ENCODE measurements at places on chromosomes 1 and 21. TPM values are rescaled to one million over a fixed set of nuclear protein-coding genes. Genes with fewer than 3 reads are reported as not detected.

The NAV1 gene
- 86.6 TPM for total RNA-seq

DNA sequence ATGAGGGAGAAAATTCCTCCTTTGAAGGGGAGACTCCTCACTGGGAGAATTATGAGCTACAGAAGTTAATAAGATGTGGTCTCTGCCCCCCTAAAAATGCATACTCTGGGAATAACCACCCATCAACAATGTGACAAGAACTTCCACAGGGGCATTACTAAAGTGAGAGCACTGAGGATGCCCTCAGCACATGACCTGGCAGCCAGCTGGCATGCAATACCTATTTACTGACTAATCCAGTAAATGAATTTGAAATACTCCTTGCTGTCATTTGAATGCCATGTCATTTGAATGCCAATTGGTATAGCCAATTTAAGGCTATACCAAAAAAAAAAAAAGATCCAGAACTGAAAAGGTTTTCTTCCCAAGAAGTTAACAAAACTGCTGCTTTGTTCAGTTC is 30.8 kb downstream of the PLPP3 start:
- DNase-seq: no peak

DNA sequence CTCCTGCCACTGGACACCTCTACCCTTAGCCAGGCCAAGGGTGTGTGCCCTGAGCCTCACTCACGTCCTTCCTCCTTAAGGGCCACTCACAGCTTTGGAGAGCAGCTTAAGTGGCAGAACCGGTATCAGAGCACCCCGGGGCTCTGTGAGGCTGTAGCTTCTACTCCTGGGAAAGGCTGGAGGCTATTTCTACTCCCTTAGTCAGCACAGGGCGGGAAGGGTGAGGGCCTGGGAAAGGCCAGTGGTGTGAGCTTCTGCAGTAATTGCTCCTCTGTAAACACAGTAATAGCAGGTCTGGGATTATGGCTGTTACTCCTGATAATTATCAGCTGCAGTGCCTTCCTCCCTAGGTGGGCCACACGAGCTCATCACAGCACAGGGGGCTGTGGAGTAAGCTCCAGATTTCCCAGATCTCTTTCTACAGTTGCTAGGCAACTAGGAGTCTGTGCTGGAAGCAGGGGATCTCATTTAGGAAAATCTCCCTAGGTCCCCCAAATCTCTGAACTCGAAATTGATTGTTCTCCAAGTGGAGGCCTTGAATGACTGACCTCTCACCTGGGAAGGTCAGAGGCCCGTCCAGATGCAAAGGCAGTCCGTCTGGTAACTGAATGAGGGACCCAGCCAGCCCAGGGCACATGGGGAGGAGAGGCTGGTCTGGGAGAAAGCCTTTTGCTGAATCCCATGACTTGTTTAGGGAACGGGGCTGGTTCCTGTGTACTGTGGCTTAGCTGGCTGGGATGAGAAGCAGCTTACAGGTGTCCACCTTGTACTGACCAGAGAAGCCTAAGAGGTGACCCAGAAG is 29.3 kb downstream of the IER5 start:
- DNase-seq: no peak

DNA sequence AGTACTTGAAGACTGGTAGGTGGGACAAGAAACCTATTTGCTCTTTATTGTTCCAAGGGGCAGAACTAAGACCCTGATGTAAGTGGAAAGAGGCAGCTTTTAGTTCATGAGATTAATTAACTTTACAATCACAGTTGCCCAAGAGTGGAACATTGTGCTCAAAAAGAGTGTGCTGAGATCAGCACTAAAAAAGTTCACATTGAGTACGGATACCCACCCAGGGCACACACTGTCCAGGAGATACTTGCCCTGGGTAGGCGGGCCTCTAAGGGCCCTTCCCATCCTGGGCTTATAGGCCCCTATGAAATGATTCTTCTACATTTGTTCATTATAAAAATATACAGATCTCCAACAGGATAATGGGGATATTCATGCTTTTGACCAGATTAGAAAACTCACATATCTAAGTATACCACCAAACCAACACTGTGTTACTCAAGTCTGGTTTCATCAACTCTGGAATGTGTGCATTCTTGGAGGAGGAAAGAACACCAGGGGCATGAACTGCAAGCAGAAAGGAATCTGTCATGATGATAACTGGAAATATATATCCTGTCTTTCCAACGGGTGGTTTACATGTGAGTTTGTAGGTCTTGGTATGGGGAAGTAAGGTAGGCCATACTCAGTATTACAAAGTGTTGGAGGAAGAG is 626.2 kb downstream of the SMYD3 start:
- no peak for DNase-seq

The RNF19B gene
- total RNA-seq: 17.5 TPM

The FNDC7 gene
- not detected for total RNA-seq

DNA sequence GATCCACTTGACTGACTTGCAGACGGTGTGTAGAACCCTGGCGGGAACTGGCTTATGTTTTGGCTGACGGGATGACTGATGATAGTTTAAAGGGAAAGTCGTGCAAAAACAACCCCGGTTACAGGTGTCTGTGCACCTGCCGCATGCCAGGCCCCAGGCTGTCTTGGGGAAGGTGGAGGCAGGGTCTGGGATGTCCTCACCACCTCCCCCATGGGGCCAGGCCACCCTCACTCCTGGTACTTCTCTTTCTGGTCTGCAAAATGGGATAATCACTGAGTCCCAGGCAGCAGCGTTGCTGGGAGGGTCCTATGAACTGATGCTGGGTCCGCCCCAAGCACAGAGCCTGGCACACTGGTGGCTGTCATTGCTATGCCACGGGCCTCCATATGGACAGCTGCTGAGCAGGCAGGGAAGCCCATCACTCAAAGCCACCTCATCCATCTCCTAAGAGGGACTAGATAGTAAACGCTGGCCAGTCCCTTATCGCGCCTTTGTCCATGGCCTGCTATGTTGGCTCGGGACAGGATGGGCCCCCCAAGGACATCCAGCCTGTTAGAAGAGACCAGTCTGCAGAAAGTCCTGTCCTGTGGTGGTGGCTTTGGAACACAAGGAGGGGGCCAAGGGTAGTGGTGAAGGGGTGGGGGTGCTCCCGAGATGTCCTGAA is 15.0 kb upstream of the SLC2A7 start:
- no peak for DNase-seq

The ZBTB37 gene
- total RNA-seq: 14.3 TPM

DNA sequence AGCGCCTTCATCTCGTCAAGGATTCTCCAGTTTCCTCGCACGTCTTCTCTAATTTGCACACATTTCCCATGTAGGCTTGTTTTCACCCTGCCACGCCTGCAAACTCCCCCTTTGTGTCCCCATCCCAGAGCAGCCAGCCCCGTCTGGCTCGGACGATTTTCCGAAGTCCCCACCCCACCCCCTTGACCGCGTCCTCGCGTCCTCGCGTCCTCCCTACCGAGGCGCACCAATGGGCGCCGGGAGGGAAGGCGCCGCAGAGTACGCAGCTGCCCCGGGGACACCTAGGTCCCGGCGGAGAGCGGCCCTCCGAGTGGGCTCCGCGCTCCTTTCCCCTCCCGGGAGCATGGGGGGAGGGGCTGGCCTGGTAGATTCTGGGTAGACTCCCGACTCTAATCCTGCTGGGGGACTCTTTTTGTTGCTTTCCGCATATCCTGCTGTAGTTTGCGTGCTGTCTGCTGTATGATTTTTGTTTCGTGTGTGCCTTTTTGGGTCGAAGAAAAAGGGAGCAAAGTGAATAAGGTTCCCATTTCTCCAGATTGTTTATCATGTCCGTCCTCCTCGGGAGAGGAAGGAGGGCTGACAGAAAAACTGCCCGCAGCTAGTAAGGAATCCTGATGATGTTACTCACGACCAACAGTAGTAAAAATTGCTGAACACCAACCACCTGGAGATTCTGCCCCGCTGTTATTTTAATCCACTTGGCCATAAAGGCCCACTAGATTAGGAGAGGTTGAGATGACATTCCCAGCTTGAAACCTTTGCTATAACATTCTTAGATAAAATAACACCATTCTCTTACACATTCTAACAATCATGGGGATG is 1.5 kb downstream of the CACHD1 start:
- no peak for DNase-seq
